ENCODE measurements at places on chromosomes 4 and X.

- DNase-seq = no peak
Measured at GRCh38 chrX:95628796-95629195, 1055.8 kb upstream of the DIAPH2 start.

GRCh38 chr4:3397128-3397527 lies 44.6 kb upstream of the HGFAC start:
- DNase-seq = no peak

DNA sequence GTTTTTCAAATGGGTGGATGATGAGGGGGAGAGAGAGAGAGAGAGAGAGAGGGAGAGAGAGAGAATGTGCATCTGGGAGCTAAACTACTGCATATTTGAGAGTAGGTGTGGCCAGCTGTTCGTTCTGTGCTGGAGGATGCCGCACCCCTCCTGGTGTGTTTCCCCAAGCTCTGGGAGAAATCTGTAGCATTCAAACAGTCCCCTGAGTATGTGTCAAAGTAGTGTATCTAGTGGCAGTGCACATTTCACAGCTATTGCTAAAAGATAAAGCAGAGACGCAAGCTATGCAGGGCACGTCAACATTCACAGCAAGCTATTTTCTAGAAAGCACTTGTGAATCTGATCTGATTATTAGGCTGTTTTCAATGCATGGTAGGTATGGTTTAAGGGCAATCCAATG lies 83.5 kb upstream of the LIMCH1 start:
- DNase-seq = no peak

DNA sequence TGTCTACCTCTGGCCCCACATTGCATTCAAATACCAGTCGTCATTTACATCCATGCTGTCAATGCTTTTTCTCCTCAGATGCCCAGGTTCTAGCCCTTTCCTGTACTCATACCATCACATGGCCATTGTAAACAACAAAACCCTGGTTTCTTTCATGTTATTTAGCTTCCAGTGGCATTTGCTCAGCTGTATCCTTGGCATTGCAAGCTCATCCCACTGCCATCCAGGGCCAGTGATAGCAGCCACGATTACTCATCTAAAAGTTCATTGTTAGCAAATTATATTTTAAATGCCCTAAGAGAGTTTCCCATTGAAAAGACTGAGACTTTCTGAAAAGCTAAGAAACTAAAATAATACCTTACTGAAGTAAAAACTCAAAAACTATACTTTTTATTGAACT lies 34.0 kb downstream of the VEGFC start:
- no peak for DNase-seq

- DNase-seq = no peak
Measured at GRCh38 chrX:31932769-31933168, 860.9 kb upstream of the FTHL17 start.

DNA sequence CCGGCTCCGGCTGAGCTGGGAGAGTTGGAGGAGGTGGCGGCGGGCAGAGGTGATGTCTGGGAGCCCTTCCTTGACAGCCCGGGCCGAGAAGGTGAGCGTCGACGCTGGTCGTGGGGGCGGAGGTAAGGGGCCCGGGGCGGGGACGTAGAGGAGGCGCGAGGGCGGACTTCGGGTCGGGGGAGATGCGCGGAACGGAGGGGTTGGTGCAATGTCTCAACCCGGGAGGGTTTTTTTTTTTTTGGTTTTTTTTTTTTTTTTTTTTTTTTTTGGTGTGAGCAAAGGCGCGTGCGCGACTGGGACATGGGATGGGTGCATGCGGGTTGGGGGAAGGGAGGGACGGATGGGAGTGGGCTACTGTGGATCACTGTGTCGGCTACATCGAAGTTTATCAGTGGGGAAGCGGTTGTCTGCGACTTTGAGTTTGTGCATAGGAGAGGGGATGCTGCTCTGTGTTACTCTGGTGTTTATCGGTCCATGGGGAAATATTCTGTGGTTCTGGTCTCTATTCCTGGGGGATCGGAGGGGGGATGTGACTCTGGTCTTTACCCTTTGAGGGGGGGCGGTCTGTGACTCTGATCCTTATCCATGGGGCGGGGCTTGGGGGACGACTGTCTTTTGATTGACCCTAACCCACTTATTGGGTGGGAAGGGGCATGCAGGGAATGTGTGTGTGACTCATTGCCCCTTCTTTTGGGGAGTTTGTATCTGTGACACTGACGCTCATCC lies 537 bp downstream of the RBM10 start:
- no peak for DNase-seq

DNA sequence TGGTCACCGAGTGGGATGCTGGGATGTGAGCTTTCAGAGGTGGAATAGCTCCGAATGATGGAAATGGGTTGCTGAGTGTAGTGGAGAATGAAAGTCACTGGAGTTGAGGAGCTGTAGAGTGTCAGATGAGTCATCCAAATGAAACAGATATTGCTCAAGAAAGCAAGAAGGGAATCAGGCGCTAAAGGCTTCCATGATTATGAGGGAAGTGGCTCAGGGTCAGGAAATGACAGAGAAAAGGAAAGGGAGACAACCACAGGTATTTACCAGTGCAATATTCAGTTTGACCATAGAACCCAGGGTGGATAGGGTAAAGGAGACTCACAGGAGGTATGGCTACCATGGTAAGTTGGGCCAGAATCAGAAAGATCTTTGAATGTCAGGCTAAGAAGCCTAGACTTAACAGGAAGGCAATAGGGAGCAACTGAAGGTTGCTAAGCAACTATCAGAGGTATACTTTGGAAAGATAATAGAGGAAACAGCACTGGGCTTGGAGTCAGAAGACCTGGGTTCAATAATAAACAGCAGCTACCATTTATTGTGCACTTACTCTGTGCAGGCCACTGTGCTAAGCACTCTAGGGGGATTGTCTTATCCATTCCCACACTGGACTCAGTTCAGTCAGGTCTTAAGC lies 11.7 kb downstream of the LAS1L start:
- no peak for DNase-seq

- no peak for DNase-seq
Measured at GRCh38 chr4:181566490-181566889, 676.7 kb upstream of the TENM3 start.

- DNase-seq = no peak
Measured at GRCh38 chrX:106999002-106999975, 723 bp downstream of the MORC4 start.

GRCh38 chr4:111268769-111269414 lies 646.0 kb upstream of the PITX2 start:
- DNase-seq = no peak
